ENCODE measurements at places on chromosomes 4 and X. TPM values are rescaled to one million over a fixed set of nuclear protein-coding genes. Genes with fewer than 3 reads are reported as not detected.

DNA sequence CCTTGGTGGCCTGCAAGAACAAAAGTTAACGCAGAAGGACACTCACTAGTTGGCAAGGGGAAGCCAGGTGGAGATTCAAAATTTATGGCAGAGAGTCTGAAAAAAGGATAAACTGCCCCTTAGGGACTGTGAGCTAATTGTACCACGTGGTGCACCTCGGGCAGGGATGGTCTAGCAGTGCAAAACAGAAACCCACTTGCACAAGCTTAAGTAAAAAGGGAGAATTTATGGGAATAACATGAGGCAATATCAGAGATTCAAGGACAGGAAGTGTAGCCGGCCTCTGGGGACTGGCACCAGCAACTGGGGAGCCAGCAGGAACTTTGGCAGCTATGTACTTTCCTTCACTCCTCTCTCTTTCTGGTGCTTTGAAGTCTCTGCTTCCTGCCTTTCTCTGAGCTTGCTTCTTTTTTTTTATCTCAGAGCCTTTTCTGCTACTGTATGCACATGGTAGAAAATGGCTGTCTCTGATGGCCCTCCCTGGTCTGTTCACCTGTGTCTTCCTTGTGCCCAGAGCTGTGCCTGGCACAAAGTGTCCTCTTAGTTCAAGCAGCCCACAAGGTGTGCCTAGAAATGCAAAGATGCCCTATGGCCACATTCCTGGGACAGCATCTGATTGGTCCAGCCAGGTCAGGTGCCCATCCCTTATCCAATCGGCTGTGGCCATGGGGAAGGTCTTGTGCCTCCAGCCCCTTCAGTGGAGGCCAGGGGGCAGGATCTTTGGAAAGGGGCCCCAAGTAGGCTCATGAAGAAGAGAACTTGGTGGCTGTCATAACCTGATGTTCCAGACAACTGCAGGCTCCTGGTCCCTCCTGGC is 114.8 kb upstream of the ATP6AP2 start:
- DNase-seq: no peak
- H3K4me3 ChIP-seq: no peak overlapping the region
- H3K27me3 ChIP-seq: no peaks in the 10 kb centered on the region
- H3K36me3 ChIP-seq: no peaks in the 10 kb centered on the region
- peaks cover 17% of the 10 kb centered on the region for H3K4me1 ChIP-seq

- no peaks in the 10 kb centered on the region for H3K27me3 ChIP-seq
- H3K4me3 ChIP-seq: no peak overlapping the region
- no peak overlapping the region for H3K27ac ChIP-seq
Observed at GRCh38 chr4:48237996-48238645, 31.5 kb downstream of the TEC start.

- no peaks in the 10 kb centered on the region for H3K27me3 ChIP-seq
- no peaks in the 10 kb centered on the region for H3K4me1 ChIP-seq
- H3K36me3 ChIP-seq: no peaks in the 10 kb centered on the region
- H3K27ac ChIP-seq: no peak overlapping the region
Observed at GRCh38 chr4:69066945-69067344, 29.3 kb upstream of the UGT2B7 start.

PABPC5 gene
- not detected for total RNA-seq

DNA sequence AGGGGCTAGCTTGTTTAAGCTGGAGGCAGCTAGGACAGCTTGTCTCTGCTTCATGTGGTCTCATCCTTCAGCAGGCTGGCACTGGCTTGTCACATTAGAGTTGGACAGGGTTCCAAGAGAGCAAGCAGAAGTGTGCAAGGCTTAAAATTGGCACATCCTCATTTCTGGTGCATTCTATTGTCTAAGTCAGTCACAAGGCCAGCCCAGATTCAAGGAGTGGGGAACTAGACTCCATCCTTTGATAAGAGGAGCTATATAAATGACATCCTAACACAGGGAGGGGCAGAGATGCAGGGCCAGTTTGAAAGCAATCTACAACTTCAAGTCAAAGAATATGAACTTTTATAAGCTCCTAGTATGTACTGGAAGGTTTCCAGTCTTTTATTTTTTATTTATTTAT is 313.2 kb downstream of the PTTG2 start:
- no peak for DNase-seq
- no peaks in the 10 kb centered on the region for H3K36me3 ChIP-seq
- H3K27ac ChIP-seq: no peak overlapping the region
- H3K27me3 ChIP-seq: no peaks in the 10 kb centered on the region
- H3K4me3 ChIP-seq: no peak overlapping the region
- no peaks in the 10 kb centered on the region for H3K4me1 ChIP-seq

DNA sequence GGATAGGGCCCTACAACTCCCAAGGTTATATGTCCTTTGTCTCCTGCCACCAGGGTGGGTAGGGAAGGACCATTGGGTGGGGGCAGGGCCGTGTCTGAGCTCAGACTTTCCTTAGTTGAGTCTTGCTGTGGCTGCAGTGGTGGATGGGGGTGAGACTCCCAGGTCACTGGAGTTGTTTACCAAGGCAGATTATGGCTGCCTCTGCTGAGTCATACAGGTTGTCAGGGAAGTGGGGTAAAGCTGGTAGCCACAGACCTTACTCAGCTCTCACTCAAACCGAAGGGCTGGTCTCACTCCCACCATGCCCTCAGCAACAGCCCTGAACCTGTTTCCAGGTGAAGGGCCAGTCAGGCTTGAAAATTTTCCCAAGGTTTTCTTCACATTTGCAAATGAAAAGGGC is 58.8 kb upstream of the FAAH2 start:
- H3K27me3 ChIP-seq: no peaks in the 10 kb centered on the region
- DNase-seq: no peak
- H3K4me3 ChIP-seq: no peak overlapping the region
- no peaks in the 10 kb centered on the region for H3K4me1 ChIP-seq
- H3K27ac ChIP-seq: no peak overlapping the region
- H3K36me3 ChIP-seq: no peaks in the 10 kb centered on the region

GRCh38 chrX:153765138-153766079 is 1.4 kb downstream of the PLXNB3 start:
- no peak overlapping the region for H3K27ac ChIP-seq
- H3K27me3 ChIP-seq: peaks cover 3% of the 10 kb centered on the region
- no peak overlapping the region for H3K4me3 ChIP-seq
- peaks cover 18% of the 10 kb centered on the region for H3K4me1 ChIP-seq
- H3K36me3 ChIP-seq: no peaks in the 10 kb centered on the region

DNA sequence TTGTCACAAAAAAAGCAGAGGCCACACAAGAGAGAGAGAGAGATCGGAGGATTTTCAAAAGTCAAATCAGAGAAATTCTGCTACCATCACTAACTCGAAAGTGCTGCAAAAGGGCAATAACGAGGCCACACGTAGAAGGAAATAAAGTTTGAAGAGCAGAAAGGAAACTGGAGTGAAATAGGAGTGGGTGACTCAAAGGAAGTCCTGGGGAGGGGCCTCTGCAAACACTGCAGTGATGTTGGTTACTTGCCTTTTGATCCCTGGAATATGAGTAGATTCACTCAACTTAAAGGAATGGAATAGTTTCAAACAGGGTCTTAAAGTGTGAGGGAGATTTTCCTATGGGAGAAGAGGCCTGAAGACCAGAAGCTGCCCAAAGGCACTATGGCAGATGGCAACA is 663.4 kb upstream of the LCORL start:
- H3K27me3 ChIP-seq: no peaks in the 10 kb centered on the region
- no peak overlapping the region for H3K4me3 ChIP-seq
- H3K36me3 ChIP-seq: no peaks in the 10 kb centered on the region
- no peak overlapping the region for H3K27ac ChIP-seq
- H3K4me1 ChIP-seq: no peaks in the 10 kb centered on the region

PAGE2 gene
- total RNA-seq: not detected

SPARCL1 gene
- 1.5 TPM for total RNA-seq

DNA sequence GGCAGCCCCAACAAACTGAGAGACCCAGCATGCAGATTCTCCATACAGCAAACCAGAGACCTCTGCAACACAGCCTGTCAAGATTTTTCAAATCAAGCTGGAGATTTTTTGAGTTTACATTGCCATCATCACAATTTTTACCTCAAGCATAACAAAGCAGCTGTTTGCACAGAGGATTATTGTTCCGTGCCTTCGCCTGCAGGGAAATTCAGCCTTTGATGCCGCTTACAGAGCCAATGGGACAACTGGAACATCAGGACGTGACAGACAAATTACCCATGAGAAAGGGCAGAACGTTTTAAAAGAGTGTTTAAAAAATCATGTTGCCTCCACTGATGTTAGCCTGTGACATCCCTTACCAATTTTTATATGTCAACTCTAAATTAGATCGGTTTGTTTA is 363.7 kb downstream of the FBXW7 start:
- no peaks in the 10 kb centered on the region for H3K27me3 ChIP-seq
- no peaks in the 10 kb centered on the region for H3K4me1 ChIP-seq
- H3K36me3 ChIP-seq: no peaks in the 10 kb centered on the region
- H3K4me3 ChIP-seq: no peak overlapping the region
- no peak for DNase-seq

- no peaks in the 10 kb centered on the region for H3K36me3 ChIP-seq
- H3K27ac ChIP-seq: no peak overlapping the region
- no peaks in the 10 kb centered on the region for H3K4me1 ChIP-seq
Observed at GRCh38 chrX:31112226-31112999, 40.6 kb upstream of the FTHL17 start.
